Upper lobe of right lung (tissue), 1 donor: ENCODE measurements at places on chromosomes 16 and 17.

- peak overlapping the region; percentile 85 for H3K27ac ChIP-seq
- no peaks in the 10 kb centered on the region for H3K27me3 ChIP-seq
- no peak overlapping the region for H3K4me3 ChIP-seq
- H3K4me1 ChIP-seq = peaks cover 38% of the 10 kb centered on the region
- H3K36me3 ChIP-seq = no peaks in the 10 kb centered on the region
- DNase-seq = no peak
These were observed 19.1 kb downstream of the CUEDC1 start for GRCh38 chr17:57935833-57936807.

GRCh38 chr17:44257815-44258760, 9.8 kb downstream of the SLC4A1 start:
- no peak overlapping the region for H3K27ac ChIP-seq
- no peaks in the 10 kb centered on the region for H3K4me1 ChIP-seq
- H3K36me3 ChIP-seq = no peaks in the 10 kb centered on the region
- no peak for DNase-seq

GRCh38 chr16:20763461-20764232, at the start of gene ACSM3:
Gene ACSM3, plus strand, starts transcription at chr16:20764014. Its CDS starts 6,021 bp downstream, at chr16:20770035.
- no peaks in the 10 kb centered on the region for H3K36me3 ChIP-seq
- DNase-seq = peak; percentile 64
- peak within 1 kb of the TSS; percentile 88 for H3K27ac ChIP-seq
- H3K4me3 ChIP-seq = peak within 1 kb of the TSS; percentile 53

- H3K4me3 ChIP-seq = no peak overlapping the region
- peak overlapping the region; percentile 76 for H3K27ac ChIP-seq
- no peaks in the 10 kb centered on the region for H3K27me3 ChIP-seq
- DNase-seq = no peak
These were observed 247.9 kb downstream of the SEC14L1 start for GRCh38 chr17:77388384-77389306.

DNA sequence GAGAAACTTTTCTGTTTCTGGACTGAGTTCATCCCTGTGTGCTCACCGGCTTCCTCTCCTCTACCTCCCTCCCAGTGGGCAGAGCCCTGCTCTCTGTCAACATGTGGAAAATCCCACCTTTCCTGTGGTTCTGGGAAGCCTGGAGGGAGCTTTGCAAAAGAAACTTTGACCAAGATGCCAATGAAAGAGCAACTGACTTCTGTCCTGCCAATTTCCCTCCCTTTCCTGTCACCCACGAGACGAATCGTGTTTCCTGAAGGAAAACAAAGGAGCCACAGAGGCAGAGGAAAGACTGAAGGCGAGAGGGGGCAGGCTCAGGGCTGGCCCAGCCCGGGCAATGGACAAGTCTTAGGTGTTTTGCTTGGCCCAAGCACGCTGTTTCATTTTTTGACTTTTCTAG, 82.8 kb downstream of the PLCG2 start:
- H3K36me3 ChIP-seq = no peaks in the 10 kb centered on the region
- H3K4me3 ChIP-seq = no peak overlapping the region
- peak overlapping the region; percentile 64 for H3K27ac ChIP-seq
- H3K27me3 ChIP-seq = no peaks in the 10 kb centered on the region
- peaks cover 14% of the 10 kb centered on the region for H3K4me1 ChIP-seq

- H3K4me3 ChIP-seq = no peak overlapping the region
- DNase-seq = no peak
- H3K27ac ChIP-seq = no peak overlapping the region
- H3K4me1 ChIP-seq = no peaks in the 10 kb centered on the region
- peaks cover 17% of the 10 kb centered on the region for H3K27me3 ChIP-seq
These were observed 42.1 kb downstream of the NOG start for GRCh38 chr17:56635641-56636040.

- no peak overlapping the region for H3K4me3 ChIP-seq
- no peaks in the 10 kb centered on the region for H3K4me1 ChIP-seq
- no peak for DNase-seq
- H3K27ac ChIP-seq = no peak overlapping the region
- no peaks in the 10 kb centered on the region for H3K36me3 ChIP-seq
These were observed 92.0 kb downstream of the RBFOX3 start for GRCh38 chr17:79518585-79519523.

DNA sequence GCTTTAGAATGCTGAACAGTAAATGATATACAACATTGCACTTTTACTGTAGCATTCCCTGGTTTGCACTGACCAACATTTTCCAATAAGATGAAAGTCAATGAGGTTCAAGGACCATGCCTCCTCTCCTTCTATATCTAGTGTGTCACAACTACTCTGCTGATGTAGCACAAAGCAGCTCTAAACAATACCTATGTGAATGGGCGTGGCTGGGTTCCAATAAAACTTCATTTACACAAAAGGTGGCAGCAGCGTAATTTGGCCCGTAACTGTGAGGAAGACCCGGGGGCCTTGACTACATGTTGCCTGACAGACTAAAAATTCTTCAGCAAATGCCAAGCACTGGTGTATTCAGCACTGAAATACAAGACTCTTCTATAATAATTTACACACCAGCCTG, 6.5 kb downstream of the SRP68 start:
- no peak overlapping the region for H3K4me3 ChIP-seq
- peaks cover 94% of the 10 kb centered on the region for H3K36me3 ChIP-seq

DNA sequence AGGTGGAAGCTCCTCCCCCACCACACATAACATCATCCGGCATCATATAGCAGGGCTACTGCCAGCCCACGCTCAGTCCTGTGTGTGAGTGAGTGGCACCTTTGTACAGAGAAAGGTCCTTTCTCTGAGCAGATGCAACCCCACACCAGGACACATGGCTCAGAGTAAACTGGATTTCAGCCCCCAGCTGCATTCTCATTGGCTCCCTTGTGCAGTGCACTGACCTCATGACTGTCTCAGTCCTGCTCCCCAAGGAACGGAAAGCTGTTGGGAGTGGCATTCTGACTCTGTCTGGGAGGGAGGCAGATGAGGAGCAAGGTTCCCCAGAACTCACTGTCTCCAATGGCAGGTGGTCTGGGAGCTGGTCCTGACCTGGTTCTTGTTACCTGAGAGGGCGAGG, 244.1 kb downstream of the PHKB start:
- no peak overlapping the region for H3K27ac ChIP-seq
- no peaks in the 10 kb centered on the region for H3K4me1 ChIP-seq
- DNase-seq = no peak

- no peak for DNase-seq
- H3K4me3 ChIP-seq = no peak overlapping the region
- no peaks in the 10 kb centered on the region for H3K36me3 ChIP-seq
- H3K27me3 ChIP-seq = no peaks in the 10 kb centered on the region
These were observed 135.4 kb upstream of the SOX9 start for GRCh38 chr17:71985111-71986039.

DNA sequence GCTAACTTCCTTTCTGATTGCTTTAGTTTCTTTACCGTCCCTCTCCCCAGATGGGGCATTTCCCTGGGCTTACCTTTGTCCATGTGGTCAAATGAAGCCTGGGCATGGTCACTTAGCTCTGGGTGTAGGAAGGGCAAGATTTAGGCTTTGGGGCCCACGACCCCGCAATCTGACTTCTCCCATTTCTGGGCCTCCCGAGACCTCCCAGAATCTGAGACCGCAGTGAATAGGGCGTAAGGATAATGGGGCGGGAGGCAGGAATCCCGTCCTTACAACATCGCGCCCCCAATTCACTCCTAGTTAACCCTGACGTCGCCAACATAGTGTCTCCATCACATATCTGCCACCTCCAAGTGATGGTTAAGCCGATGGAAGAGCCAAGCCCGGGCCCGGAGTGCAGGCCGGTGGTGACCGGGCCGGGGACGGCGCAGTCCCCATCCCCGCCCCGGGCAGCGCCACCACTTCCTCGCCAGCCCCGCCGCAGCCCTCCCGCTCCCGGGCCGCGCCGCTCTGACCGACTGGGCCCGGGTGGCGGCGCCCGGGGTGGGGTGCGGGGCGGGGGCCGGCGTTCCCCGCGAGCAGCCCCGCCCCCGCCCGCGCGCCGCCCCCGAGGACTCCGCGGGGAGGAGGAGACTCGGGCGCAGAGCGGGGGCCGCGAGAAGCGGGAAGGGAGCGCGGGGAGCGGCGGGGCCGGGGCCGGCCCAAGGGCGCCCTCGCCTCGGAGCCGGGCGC, at the start of gene RHBDL3:
TSS of gene RHBDL3 (plus strand) at position 641 of the 732 bp plus-strand sequence. CDS start 358 bp downstream, outside the sequence.
- no peaks in the 10 kb centered on the region for H3K36me3 ChIP-seq
- DNase-seq = no peak
- peaks cover 12% of the 10 kb centered on the region for H3K4me1 ChIP-seq
- H3K4me3 ChIP-seq = peak within 1 kb of the TSS; percentile 57

DNA sequence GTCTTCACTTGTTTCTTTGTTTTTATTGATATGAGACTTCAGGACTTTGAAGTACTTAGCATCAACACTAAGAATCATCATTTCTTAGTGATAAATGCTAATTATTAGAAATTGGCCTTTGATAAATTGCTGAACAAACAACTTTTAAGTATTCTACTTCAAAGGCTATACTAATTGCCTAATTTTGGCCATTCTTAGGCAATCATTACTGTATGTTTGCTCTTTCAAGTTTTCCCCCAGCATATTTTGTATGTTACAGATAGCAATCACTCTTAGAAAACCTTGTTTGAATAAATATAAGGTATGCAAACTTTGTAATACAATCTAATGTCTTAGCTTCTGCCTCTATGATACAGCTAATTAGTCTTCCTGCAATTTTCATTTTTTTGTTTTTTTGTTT, 46.0 kb downstream of the NQO1 start:
- no peak overlapping the region for H3K4me3 ChIP-seq
- H3K36me3 ChIP-seq = peaks cover 90% of the 10 kb centered on the region
- no peaks in the 10 kb centered on the region for H3K4me1 ChIP-seq
- H3K27me3 ChIP-seq = no peaks in the 10 kb centered on the region

- H3K27ac ChIP-seq = peak overlapping the region; percentile 95
- H3K36me3 ChIP-seq = no peaks in the 10 kb centered on the region
- H3K4me1 ChIP-seq = peaks cover 35% of the 10 kb centered on the region
- H3K4me3 ChIP-seq = peak overlapping the region; percentile 90
These were observed 993 bp upstream of the ANKRD11 start for GRCh38 chr16:89491238-89491869.

- no peak for DNase-seq
- H3K27me3 ChIP-seq = no peaks in the 10 kb centered on the region
- H3K4me3 ChIP-seq = no peak overlapping the region
- no peak overlapping the region for H3K27ac ChIP-seq
- no peaks in the 10 kb centered on the region for H3K36me3 ChIP-seq
- H3K4me1 ChIP-seq = peaks cover 4% of the 10 kb centered on the region
These were observed 95.6 kb downstream of the NPIPB11 start for GRCh38 chr16:29310852-29311314.

GRCh38 chr17:75342996-75343395, 53.8 kb upstream of the SLC25A19 start:
- H3K27ac ChIP-seq = no peak overlapping the region
- H3K4me1 ChIP-seq = peaks cover 64% of the 10 kb centered on the region
- DNase-seq = no peak
- no peaks in the 10 kb centered on the region for H3K36me3 ChIP-seq
- H3K27me3 ChIP-seq = no peaks in the 10 kb centered on the region
